Epithelial cell of umbilical artery (primary cell): ENCODE measurements at places on chromosomes 12 and 14. TPM values are rescaled to one million over a fixed set of nuclear protein-coding genes. Genes with fewer than 3 reads are reported as not detected.

The RASSF8 gene
- total RNA-seq, result 53.3 and 85.7 TPM in 2 replicates

The BAZ2A gene
- total RNA-seq, result 15.0 and 15.3 TPM in 2 replicates

The EFS gene
- total RNA-seq, result not detected in 2 replicates

The NKX2-1 gene
- not detected in 2 replicates for total RNA-seq

The GIT2 gene
- total RNA-seq, result 38.7 and 46.7 TPM in 2 replicates

The TEDC1 gene
- 19.1 and 19.5 TPM in 2 replicates for total RNA-seq

The VDR gene
- under 0.01 and 0.30 TPM in 2 replicates for total RNA-seq
